ENCODE measurements at places on chromosomes 4 and X.

DNA sequence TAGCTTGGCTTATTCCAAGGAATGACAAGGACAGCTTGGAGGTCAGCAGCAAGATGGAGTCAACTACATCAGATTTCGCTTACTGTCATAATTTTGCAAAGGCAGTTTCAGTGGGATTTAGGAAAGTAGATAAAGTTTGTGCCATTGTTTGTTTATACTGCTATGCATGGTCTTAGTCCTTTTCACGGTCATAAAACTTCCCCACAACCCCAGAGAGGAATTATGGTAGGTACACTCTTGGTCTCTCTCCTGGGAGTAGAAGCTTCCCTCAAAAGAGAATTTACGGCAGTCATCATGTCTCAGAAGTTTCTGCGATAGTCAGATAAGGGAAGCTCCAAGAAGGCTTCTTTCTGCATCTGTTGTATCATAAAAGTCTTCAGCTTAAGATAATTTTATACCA is 27.9 kb upstream of the HERC6 start:
- no peak for DNase-seq

- no peak for DNase-seq
Measured at GRCh38 chr4:57639561-57640382, 529.6 kb upstream of the IGFBP7 start.

GRCh38 chrX:101759000-101759399 is 99.3 kb upstream of the ARMCX2 start:
- no peak for DNase-seq

- no peak for DNase-seq
Measured at GRCh38 chr4:98452091-98452490, 190.9 kb downstream of the RAP1GDS1 start.

DNA sequence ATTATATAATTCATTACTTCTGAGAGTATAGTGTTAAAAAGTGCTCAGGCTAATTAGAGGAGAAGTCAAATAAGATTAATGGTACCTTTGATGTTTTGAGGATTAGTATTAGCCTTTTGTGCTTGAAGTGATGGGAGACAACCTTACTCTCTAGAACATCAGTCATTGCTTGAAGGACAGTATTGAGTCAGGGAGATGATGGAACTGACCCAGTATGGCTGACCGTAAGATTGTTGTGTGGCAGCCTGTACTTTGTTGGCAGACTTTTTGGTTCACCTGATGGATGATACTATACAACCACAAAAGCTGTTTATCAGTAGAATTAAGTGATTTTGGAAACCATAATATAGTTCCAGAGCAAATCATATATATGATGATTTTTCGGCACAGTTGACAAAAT is 9.9 kb downstream of the OGT start:
- DNase-seq, result no peak

DNA sequence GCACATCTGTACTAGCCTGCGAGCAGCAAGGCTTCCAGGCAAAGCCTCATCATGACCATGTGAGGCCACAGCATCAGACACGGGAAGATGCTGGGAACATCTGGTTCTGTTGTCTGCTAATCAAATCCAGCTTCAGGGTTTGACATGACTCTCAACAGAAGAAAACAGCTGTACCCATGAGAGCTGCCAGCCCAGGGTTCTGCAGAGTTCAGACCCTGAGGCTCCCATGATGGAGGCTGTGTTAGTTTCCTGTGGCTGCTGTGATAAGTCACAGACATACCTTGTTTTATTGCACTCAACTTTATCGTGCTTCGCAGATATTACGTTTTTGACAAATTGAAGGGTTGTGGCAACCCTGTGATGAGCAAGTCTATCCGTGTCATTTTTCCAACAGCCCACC is 37.5 kb downstream of the JAKMIP1 start:
- DNase-seq, result no peak

- no peak for DNase-seq
Measured at GRCh38 chr4:114334884-114335330, 263.7 kb upstream of the UGT8 start.

DNA sequence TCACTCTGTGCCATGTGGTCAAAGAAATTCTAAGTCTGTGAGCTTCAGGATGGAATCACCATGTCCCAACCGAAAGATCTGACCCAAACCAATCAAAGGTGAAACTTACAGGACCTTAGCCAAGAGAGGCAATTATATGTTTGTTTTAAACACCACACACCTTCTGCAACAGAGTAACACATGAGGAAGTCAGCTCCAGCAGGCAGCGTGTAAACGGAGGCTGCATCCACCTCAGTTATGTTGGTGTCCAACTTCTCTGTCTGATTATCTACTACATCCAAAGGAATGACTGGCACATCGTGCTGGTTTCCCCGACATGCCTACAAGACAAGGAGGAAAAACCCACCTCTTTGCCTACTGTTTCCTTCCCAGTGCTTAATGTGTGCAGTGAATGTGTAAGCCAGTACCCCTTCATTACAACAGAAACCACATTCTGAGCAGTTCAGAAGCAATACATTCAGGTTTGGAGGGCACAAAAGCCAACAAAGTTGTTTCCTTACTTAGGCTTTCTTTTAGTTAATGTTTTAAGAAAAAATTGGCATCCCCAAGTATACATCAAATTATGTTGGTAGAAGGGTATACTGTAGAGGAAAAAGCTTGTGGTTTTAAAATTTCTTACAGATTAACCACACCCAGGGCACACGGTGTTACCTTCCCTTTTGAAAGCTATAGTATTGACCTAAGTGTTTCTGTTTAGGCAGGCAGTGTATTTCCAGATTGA is 12.4 kb downstream of the CASP6 start:
- no peak for DNase-seq

- no peak for DNase-seq
Measured at GRCh38 chrX:45598861-45599260, 398.2 kb upstream of the DIPK2B start.

- DNase-seq, result no peak
Measured at GRCh38 chr4:111773858-111774257, 371.4 kb upstream of the FAM241A start.

DNA sequence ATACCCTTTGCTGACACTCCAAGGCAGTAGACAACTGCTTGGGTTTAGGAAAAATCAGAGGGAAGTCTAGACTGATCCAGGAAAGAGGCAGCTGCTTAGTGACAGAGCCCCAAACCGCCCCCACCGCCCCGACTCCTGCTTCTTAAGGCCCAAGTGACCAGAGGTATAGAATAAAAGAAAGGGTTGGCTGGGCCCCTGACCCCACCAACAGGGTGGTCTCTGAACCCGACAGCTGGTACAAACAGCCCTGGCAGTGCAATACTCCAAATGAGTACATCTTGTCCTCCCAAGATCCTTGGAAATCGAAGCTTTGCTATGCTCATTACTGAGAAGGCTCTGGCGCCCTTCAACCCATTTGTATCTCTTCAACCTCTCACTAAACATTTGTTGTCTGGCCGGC is 78.1 kb upstream of the PLAC1 start:
- DNase-seq, result no peak

DNA sequence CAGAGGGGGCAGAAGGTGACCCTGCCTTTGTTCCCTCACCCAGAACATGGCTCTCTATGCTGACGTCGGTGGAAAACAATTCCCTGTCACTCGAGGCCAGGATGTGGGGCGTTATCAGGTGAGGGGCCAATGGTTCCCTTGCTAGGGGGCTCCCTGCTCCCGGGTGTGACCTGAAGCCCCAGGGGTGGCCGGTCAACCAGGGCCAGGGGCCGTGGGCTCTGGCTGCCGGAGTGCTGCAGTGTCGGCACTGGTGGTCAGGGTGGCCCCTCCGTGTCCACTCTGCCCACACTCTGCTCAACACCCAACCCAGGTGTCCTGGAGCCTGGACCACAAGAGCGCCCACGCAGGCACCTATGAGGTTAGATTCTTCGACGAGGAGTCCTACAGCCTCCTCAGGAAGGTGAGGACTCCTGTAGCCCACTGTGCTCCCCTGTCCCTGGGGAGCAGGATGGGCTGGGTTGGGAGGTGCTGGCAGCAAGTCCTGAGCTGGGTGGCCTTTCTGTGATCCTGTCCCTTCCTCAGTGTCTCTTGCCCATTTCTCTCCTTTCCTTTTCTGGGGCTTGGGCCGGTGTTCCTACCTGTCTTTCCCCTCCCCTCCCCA is 3.0 kb downstream of the SSR4 start:
- DNase-seq, result no peak

DNA sequence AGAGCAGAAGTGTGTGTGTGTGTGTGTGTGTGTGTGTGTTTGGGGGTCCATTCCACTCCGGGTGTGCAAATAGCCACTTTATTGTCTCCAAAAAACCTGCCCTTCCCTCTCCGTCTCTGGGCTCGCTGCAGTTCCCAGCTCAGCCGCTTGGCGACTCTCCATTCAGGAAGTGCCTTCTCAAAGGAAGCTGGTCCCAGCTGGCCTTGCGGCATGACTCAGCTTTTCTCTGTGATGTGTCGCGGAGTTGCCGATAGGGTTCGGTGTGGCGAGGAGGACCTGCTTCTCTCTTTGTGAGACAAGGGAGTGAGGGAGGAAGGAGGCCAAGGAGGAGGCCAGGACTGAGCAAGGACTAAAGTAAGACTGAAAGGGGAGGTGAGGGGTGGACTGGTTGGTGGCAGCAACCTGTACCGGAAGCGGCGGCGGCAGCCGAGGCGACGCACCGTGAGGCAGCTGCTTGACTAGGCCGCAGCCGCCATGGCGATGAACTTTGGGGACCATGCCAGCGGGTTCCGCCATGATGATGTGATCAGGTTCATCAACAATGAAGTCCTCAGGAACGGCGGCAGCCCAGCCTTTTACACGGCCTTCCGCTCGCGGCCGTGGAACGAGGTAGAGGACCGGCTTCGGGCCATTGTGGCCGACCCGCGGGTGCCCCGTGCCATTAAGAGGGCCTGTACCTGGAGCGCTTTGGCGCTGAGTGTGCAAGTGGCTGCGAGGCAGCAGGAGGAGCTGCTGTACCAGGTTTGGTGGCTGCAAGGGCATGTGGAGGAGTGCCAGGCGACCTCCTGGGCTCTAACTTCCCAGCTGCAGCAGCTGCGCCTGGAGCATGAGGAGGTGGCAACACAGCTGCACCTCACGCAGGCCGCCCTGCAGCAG is at the start of gene TEX13C:
TEX13C (plus strand) TSS at position 226 of the 876 bp plus-strand sequence; CDS start at position 475, 249 bp downstream.
- DNase-seq, result no peak

- DNase-seq, result no peak
Measured at GRCh38 chr4:25913056-25913850, 767 bp upstream of the SMIM20 start.

DNA sequence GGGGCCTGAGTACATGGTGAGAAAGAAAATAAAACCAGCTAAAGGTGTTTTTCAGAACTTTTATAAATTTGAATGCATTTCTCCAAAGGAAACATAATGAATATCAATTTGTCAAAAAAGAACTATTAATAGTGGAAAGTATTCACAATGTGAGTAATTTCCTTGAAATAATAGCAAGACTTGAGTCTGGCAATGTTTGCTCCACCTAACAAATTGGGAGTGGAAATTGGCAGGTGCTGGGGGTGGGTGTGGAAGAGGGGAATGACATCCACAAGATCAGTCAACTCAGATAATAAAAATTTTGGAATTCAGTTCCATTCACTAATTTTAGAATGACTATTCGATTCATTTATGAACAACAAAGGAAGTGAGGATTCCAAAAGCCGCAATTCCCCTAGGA is 884.8 kb upstream of the SLIT2 start:
- DNase-seq, result no peak

Data from anterior cingulate cortex (tissue), 58 donors.